Activated T-cell treated with anti-CD3 and anti-CD28 coated beads for 24 hours (primary cell): ENCODE measurements at places on chromosomes 7 and 10.

- peak; percentile 82 for DNase-seq
Observed at GRCh38 chr7:140397784-140398750, at the start of gene SLC37A3. Gene SLC37A3, minus strand, starts transcription at chr7:140398530. Its CDS starts 16,004 bp downstream, at chr7:140382526.

- DNase-seq = no peak
Observed at GRCh38 chr10:31657434-31657872, 271.2 kb downstream of the ARHGAP12 start.

GRCh38 chr10:70131560-70131937, 1.1 kb downstream of the AIFM2 start:
- no peak for DNase-seq

- DNase-seq = no peak
Observed at GRCh38 chr7:114879554-114879953, 42.3 kb upstream of the MDFIC start.

- DNase-seq = no peak
Observed at GRCh38 chr7:44977959-44978335, 868 bp downstream of the MYO1G start.

DNA sequence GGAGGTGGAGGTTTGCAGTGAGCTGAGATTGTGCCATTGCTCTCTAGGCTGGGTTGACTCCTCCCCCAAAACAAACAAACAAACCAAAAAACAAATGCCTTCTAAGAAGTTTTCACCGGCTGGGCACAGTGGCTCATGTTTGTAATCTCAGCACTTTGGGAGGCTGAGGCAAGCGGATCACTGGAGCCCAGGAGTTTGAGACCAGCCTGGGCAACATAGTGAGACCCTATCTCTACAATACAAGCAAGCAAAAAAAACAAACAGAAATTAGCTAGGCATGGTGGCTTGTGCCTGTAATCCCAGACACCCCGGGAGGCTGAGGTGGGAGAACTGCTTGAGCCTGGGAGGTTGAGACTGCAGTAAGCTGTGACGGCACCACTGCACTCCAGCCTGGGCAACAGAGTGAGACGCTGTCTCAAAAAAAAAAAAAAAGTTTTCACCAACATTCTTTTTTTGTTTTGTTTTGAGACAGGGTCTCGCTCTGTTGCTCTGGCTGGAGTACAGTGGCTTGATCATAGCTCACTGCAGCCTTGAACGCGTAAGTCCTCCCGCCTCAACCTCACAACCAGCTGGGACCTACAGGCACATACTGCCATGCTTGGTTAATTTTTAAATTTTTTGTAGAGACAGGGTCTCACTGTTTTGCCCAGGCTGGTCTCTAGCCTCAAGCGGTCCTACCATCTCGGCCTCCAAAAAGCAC, 1.3 kb upstream of the ZAN start:
- no peak for DNase-seq

DNA sequence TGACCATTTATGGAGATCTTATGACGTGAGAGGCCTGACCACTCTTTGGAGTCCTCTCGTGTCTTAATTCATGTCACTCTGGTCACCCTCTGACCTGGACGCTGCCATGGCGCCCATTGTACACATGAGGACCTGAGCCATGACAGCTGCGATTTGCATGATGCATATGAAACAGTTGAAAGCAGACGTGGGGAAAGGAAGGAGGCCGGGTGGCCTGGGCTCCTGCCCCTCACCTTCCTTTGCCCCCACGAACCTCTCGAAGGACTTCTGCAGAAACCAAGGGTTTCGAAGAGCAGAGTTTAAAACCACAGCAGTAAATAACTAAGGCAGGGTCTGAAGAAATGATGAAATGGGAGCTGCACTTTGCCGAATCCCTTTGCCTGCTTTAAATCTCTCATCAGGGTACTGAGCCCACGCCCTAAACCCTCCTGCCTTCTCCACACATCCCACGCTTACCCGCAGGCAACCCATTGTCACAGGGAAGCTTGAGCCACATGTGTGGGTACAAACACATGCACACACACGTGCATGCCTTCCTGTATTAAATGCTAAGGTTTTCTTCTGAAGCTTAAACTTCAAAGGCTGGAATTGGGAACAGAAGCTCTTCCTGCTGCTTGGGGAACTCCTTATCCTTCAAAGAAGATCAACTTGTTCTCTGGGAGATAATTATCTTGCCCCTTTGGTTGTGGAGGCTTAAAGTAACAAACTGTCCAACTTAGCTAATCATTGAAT, 11.7 kb upstream of the CALML3 start:
- DNase-seq = peak; percentile 7

- DNase-seq = no peak
Observed at GRCh38 chr10:93440591-93441091, 41.5 kb downstream of the MYOF start.

DNA sequence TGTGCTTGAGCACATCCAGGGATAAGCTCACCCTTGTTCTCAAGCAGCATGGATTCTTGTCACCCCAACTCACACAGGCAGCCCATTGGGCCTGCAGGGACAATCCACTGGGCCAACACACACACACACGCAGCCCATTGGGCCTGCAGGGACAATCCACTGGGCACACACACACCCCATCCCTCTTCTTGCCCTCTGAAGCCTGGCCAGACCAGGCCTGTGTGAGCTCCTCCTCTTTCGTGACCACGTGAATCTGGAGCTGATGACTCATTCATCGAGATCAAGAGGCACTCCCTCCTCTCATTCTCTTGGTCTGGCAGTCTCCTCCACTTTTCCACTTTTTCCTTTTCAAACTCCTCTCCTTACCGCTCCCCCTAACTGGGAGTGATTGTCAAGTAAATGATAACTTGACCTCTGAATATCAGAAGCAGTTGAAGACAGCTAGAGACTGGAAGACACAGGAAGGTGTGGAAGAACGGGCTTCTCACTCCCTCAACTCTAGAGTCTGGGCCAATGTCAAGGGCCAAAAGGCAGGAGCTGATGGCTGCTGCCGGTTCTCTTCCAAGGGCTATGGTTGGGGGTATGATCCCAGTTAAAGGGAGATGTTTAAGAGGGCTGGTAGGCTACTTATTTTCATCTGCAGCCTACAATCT, 89.7 kb downstream of the HIPK2 start:
- DNase-seq = no peak

GRCh38 chr10:97765201-97765600, 6.6 kb downstream of the SFRP5 start:
- DNase-seq = no peak

DNA sequence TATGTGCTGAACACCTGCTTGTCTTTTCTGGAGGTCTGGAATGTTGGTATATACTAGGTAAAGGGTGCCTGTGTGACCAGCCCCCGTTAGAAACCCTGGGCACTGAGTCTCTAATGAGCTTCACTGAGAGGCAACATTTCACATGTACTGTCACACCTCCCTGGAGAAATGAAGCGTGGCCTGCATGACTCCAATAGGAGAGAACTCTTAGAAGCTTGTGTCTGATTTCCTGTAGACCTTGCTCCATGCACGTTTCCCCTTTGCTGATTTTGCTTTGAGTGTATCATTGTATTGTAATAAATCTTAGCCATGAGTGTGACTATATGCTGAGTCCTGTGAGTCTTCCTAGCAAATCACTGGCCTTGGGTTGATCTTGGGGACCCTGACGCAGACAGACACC, 82.8 kb downstream of the PPP1R3C start:
- no peak for DNase-seq

DNA sequence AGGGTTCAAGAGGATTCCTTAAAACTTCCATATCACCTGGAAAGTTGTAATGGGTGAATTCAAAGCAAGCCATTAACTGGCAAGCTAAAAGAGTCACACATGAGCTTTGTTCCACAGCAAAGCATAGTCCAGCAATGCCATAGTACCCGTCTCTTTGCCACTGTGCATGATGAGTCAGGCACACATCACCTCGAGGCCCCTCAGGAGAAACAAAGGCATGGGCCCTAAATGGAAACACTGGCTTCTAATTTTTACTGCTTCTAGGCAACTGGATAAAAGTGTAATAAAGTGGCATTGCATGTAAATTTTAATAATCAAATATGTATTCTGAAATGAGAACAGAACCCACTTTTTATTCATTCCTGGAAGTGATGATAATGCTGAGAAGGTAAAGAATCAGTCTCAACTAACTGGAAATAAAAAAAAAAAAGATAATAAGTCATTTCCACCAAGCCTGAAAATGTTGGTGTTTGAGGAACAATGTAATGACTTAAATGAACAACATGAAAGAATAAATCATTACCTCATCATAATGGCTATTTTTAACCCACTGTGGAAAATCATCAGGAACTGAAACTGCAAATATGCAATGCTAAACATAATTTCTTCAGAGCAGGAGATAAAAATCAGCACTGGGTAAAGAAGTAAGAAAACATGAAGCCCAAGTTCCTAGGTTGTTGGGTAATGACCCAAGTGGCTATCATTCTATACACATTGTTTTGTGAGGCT, 104.9 kb downstream of the CDK6 start:
- DNase-seq = peak; percentile 48

- no peak for DNase-seq
Observed at GRCh38 chr10:119867317-119867716, 5.3 kb downstream of the MCMBP start.

- DNase-seq = no peak
Observed at GRCh38 chr10:87935290-87936141, 72.1 kb downstream of the PTEN start.

DNA sequence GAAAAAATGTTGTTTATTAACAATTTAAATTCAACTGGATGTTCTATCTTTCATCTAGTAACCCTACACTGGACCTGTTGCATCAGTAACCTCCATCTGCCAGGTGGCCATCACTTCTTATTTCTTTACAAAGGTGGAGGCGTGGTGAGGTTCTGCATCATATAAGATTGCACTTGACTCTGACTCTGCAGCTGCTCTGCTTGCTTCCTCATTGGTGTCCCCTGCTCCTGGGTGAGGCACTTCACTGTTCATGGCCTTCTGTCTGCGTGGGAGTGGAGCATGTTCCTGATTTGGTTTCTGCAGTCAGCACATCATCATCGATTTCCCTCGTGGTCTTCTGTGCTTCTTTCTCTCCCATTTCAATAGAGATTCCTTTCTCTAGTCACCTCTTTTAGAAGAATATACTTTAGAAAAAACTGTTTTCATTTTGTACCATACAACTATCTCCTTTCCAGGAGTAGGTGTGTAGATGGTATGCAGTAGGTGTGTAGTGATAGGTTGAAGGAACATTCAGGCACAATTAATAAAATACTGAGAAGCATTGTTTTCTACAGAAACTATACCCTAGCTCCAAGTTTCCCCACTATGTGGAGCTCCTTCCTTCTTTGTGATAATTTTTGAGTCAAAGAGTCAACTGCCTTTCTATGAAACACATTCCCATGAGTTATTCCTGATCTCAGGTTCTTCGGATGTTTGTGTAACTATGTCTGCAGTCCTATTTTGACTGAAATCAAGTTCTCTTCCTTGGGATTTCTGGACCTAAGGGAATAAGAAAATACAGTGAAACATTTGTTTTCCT, 231.7 kb upstream of the CNTNAP2 start:
- DNase-seq = no peak

GRCh38 chr10:90788968-90789367, 68.9 kb downstream of the HTR7 start:
- no peak for DNase-seq

- no peak for DNase-seq
Observed at GRCh38 chr7:27677912-27678612, 15.4 kb upstream of the HIBADH start.

GRCh38 chr10:51567271-51567670, 132.1 kb downstream of the CSTF2T start:
- DNase-seq = no peak

DNA sequence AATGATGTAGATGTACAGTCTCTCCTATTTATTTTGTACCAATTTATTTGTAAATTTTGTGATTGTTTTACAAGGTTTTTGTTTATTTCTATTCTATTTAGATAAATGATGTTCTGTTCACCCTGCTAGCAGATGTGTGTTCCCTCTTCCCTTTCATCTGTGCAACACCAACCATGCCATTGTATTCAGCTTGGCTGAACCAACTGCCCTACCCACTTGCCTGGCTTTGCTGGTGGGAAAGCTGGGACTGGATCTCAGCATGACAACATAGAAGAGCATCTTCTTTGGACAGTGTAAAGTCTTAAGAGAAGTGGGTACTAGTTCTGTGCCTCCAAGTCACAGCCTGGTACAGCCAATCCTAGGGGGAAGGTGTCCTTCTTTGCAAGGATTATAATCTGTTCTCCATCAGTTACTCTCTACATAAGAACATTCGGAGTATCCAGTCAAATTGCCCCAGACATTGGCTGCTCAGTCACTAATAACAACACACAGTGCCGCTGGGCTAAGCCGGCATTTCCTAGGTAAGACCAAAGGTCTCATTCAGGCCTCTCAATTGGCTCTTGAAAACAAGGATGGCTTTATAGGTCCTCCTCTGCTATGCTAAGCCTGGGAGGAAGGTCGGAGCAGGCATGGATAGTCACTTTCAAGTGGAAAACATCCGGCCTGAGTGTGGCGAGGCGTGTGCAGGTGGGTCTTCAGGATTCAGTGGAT, 109.7 kb downstream of the NT5C2 start:
- no peak for DNase-seq

- DNase-seq = no peak
Observed at GRCh38 chr10:78532480-78533042, 498.9 kb downstream of the RPS24 start.

DNA sequence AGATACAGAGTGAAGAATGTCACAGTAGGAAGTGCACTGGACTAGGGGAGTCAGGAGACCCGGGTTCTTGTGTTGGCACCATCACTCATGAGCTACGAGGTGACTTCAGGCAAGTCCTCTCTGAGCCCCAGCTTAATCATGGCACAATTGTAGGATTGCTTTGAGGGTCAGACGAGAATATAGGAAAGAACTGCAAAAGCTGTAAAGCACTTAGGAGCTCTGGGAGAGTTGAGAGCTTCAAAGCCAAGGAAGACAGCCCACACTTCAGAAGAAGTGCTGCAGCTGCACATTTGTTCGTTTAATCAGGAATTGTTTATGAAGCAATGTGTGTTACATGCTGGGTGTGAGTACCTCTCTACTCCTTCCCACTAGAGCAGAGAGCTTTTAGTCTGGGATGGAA, 4.4 kb downstream of the FBH1 start:
- no peak for DNase-seq

GRCh38 chr10:72248468-72249151, 25.1 kb upstream of the DDIT4 start:
- peak; percentile 44 for DNase-seq

DNA sequence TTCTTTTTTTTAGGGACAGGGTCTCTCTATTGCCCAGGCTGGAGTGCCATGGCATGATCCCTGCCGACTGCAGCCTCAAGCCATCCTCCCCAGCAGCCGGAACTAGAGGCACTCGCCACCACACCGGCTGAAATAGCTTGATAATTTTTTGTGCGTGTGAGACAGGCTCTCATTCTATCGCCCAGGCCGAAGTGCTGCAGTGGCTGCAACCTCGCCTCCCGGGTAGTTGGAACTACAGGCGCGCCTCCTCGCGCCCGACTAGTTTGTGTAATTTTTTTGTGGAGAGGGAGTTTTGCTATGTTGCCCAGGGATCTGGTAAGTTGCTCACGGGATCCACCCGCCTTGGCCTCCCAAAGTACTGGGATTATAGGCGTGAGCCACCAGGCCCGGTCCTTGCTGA, 1.9 kb downstream of the BUD23 start:
- no peak for DNase-seq
